A549 (cell line): ENCODE measurements at places on chromosomes 5 and 9. TPM values are rescaled to one million over a fixed set of nuclear protein-coding genes. Genes with fewer than 3 reads are reported as not detected.

Gene PCDHGC4
- polyA plus RNA-seq = 0.03 TPM in 1 of 3 replicates, not detected in the others

Gene SGCD
- polyA plus RNA-seq = 7.6 to 9.0 TPM (median 7.6 TPM) in 3 replicates

Gene DPM2
- 45.9 to 50.1 TPM (median 46.3 TPM) in 3 replicates for polyA plus RNA-seq

Gene LTC4S
- 0.26 TPM in 1 of 3 replicates, not detected in the others for polyA plus RNA-seq

Gene LCN15
- polyA plus RNA-seq = 0.07 to 0.09 TPM in 2 of 3 replicates, not detected in the other

Gene MCC
- 0.10 to 0.31 TPM (median 0.20 TPM) in 3 replicates for polyA plus RNA-seq

Gene PCDHGB6
- 0.08 to 0.09 TPM (median 0.09 TPM) in 3 replicates for polyA plus RNA-seq

Gene TAF11L5
- not detected in 3 replicates for polyA plus RNA-seq

Gene GRIA1
- not detected in 3 replicates for polyA plus RNA-seq

Gene GOLM1
- polyA plus RNA-seq = 125 to 160 TPM (median 136 TPM) in 3 replicates

Gene BRINP1
- 0.14 to 0.45 TPM (median 0.17 TPM) in 3 replicates for polyA plus RNA-seq
